ENCODE measurements at places on chromosomes 2 and 18. TPM values are rescaled to one million over a fixed set of nuclear protein-coding genes. Genes with fewer than 3 reads are reported as not detected.

- no peak for DNase-seq
Measured at GRCh38 chr18:34631093-34631966, 78.8 kb upstream of the DTNA start.

SPR gene
- 26.1 TPM for polyA plus RNA-seq

PRKAG3 gene
- not detected for polyA plus RNA-seq

MFSD2B gene
- polyA plus RNA-seq, result 0.02 TPM

- DNase-seq, result no peak
Measured at GRCh38 chr2:212052412-212053159, 486.0 kb downstream of the ERBB4 start.

GRCh38 chr2:171675810-171676345 lies 11.4 kb upstream of the DYNC1I2 start:
- DNase-seq, result no peak

DNA sequence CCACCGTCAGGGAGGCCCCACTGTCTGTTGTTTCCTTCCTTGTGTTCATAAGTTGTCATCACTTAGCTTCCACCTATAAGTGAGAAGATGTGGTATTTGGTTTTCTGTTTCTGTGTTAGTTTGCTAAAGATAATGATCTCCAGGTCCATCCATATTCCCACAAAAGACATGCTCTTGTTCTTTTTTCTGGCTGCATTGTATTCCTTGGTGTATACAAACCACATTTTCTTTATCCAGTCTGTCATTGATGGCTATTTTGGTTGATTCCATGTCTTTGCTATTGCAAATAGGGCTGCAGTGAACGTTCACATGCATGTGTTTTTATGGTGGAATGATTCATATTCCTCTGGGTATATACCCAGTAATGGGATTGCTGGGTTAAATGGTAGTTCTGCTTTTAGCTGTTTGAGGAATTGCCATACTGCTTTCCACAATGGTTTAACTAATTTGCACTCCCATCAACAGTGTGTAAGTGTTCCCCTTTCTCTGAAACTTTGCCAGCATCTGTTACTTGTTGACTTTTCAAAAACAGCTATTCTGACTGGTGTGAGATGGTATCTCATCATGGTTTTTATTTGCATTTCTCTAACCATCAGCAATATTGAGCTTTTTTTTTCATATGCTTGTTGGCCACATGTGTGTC lies 156.6 kb upstream of the NOSTRIN start:
- no peak for DNase-seq

GRCh38 chr2:38158378-38159118 lies 82.6 kb upstream of the CYP1B1 start:
- no peak for DNase-seq

- DNase-seq, result no peak
Measured at GRCh38 chr2:119263656-119264055, 40.0 kb downstream of the STEAP3 start.

GRCh38 chr2:59177748-59178147 lies 936.6 kb upstream of the FANCL start:
- no peak for DNase-seq

DNA sequence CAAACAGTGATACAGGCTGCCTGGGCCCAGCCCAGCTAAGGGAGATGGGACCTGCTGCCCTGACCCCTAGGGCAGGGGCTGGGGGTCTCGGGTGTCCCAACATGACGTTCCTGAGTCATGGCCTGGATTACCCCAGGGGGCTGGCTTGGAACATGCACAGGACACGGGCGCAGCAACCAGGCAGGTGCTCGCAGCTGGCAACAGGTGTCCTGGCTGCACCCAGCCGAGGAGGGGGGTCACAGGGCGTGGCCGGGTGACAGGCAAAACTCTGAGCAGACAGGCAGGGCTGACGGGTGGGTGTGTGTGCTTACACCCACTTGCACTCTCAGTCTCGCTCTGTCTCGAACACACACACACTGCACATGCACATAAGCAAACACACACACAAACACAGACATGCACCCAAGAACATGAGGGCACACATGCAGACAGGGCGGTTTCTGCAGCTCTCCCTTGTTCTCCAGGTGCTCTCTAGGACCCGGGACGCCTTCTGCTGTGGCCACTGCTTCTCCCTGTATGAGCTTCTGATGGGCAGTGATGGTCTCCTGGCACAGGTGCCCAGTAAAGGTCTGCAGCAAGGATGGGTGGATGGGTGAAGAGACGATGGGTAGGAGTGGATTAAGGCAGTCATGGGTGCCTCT lies 33.7 kb upstream of the TAF1B start:
- DNase-seq, result no peak

GRCh38 chr2:201654616-201655384 lies 11.5 kb upstream of the TMEM237 start:
- DNase-seq, result no peak

IKZF2 gene
- 0.52 TPM for polyA plus RNA-seq

ORMDL1 gene
- polyA plus RNA-seq, result 43.6 TPM

- DNase-seq, result no peak
Measured at GRCh38 chr2:144224472-144224871, 295.4 kb downstream of the ZEB2 start.

DNA sequence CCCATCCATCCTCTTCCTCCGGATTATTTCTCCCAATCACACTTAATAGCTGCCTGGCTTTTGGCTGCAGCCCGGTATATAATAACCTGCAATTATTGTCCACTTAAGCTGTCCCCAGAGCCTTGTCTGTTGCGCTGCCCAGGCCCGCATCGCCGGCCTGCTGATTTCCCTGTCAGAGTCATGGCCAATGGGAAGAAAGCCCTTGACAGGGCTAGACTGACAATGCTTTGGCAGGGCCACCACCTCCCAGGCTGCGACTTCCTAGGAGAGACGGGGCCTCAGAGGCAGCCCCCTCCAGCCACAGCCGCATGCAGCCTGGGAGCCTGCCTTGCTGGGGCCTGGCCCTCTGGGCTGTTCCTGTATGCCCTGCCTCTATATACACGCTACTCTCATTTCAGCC lies 10.0 kb upstream of the CELF4 start:
- no peak for DNase-seq

PPIG gene
- 36.4 TPM for polyA plus RNA-seq

DNA sequence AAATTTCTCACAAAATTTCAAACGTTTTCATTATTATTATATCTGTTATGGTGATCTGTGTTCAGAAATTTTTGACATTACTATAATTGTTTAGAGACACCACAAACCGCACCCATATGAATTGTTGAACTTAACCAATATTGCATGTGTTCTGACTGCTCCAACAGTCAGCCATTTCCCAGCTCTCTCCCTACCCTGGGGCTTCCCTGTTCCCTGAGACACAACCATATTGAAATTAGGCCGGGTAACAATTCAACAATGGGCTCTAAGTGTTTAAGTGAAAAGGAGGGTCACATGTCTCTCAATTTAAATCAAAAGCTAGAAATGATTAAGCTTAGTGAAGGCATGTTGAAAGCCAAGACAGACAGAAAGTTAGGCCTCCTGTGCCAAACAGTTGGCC lies 424.0 kb downstream of the DSC3 start:
- no peak for DNase-seq

GRCh38 chr18:62324181-62324828 lies 805 bp upstream of the TNFRSF11A start:
- no peak for DNase-seq

SP110 gene
- 21.6 TPM for polyA plus RNA-seq

REG1B gene
- polyA plus RNA-seq, result not detected

AMER3 gene
- not detected for polyA plus RNA-seq

DNA sequence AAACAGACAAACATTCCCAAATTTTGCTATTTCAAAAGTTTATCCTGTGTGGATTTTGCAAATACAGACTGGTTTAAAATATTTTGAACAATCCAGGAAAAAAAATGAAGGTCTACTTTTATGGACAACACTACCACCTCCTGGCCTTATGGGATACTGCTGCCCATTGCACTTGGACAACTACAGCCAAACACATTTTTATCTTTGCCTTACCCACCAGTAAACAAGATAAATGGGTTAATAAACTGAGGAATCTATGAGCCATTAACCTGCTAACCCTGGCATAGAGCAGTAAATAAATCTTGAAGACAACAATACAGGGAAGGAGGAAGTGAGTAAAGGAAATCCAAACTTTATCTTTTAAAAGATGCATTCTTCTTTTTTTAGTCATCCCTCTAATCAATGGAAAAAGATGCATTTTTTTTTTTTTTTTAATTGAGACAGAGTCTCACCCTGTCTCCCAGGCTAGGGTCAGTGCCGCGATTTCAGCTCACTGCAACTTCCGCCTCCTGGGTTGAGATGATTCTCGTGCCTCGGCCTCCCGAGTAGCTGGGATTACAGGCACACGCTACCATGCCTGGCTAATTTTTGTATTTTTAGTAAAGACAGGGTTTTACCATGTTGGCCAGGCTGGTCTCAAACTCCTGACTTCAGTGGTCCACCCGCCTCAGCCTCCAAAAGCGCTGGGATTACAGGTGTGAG lies 2.1 kb upstream of the SPIRE1 start:
- DNase-seq, result peak; percentile 43
